ENCODE measurements at places on chromosomes 2 and 18.

DNA sequence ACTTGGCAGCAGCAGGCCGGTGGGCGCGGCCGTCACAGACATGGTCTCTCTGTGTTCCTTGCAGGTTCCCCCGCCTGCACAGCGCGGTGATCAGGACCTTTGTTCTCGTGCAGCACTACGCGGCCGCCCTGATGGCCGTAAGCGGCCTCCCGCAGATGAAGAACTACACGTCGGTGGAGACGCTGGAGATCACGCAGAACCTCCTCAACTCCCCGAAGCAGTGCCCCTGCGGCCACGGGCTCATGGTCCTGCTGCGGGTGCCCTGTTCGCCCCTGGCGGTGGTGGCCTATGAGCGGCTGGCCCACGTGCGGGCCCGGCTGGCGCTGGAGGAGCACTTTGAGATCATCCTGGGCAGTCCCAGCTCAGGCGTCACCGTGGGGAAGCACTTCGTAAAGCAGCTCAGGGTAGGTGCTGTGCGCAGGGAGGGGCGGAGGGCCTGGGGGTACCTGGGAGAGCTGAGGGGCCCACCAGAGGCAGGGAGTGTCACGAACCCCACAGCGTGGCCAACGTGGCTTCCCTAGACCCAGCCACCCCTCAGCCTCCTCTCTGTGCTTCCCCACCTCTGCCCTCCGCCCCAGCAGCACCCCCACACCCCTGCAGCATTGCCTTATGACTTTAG is 59.3 kb downstream of the NTSR2 start:
- no peak for DNase-seq

GRCh38 chr2:152016181-152017120 is 82.4 kb downstream of the CACNB4 start:
- DNase-seq = no peak

- DNase-seq = no peak
Observed at GRCh38 chr2:7646024-7646423, 728.8 kb downstream of the RNF144A start.

DNA sequence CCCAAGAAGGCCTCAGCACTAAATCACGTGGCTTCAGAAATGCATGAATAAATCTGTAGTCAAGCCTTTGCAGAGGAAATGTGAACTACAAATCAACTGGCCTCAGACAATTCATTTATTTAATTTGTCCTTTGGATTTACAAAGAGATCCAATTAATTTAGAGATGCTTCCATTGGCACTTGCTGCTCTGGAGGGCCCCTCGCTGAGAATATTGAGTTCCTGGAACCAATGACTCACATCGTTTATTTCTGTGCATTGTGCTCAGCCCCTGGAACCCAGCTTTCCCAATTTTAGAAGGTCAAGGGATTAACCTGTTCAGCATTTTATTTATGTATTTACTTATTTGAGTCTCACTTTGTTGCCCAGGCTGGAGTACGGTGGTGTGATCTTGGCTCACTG is 47.2 kb upstream of the MGAT4A start:
- DNase-seq = no peak

DNA sequence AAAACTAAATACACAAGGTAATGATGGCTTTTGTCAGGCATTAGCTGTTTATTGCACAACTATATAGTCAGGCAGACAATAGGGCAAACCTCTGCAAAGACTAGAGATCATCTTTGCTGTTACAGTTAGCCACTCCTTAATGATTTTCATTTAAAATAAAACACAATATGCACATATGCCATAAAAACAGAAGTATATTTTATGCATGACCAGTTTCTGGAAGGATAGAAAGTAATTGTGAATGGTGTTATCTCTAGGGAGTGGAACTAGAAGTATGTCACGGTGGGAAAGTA is 102.0 kb downstream of the CHN1 start:
- no peak for DNase-seq

DNA sequence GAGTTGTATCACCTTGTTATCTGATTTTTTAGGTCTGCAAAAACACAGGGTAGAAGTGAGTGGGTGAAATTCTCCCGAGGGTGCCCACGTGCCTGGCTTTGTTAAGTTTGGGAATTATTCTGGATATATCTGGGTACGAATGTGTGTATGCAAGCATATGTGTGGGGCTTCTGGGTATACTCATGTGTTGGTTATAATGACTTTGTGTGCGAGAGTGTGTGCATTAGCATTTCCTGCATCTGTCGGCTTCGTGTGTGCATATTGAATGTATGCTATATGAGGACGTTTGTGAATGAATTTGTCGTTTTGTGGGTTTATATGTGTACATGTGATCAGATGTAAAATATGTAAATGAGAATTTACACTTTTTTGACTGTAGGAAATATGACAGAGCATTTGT is 13.8 kb upstream of the DNAJC27 start:
- DNase-seq = no peak

- no peak for DNase-seq
Observed at GRCh38 chr18:70376914-70377258, 88.0 kb downstream of the SOCS6 start.

DNA sequence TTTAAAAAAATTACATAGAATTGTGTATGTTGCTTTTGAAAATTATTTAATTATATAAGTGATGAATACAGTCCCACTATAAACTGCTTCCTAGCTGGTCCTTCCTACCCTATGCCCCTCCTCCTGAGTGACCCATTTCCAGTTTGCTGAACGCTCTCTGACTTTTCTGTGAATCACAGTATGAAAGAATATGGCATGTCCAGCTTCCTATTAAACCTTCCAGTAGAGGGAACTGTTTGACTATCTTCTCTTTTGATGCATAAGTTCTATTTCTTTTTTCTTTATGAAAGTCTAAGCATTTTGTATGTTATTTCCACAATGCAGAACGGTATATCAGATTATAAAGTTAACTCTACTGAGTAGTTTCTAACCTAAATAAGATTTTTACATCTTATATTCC is 41.3 kb downstream of the PSMG2 start:
- DNase-seq = peak; percentile 85

Measured in choroid plexus epithelial cell (primary cell).